ENCODE measurements at places on chromosomes 4 and X.

DNA sequence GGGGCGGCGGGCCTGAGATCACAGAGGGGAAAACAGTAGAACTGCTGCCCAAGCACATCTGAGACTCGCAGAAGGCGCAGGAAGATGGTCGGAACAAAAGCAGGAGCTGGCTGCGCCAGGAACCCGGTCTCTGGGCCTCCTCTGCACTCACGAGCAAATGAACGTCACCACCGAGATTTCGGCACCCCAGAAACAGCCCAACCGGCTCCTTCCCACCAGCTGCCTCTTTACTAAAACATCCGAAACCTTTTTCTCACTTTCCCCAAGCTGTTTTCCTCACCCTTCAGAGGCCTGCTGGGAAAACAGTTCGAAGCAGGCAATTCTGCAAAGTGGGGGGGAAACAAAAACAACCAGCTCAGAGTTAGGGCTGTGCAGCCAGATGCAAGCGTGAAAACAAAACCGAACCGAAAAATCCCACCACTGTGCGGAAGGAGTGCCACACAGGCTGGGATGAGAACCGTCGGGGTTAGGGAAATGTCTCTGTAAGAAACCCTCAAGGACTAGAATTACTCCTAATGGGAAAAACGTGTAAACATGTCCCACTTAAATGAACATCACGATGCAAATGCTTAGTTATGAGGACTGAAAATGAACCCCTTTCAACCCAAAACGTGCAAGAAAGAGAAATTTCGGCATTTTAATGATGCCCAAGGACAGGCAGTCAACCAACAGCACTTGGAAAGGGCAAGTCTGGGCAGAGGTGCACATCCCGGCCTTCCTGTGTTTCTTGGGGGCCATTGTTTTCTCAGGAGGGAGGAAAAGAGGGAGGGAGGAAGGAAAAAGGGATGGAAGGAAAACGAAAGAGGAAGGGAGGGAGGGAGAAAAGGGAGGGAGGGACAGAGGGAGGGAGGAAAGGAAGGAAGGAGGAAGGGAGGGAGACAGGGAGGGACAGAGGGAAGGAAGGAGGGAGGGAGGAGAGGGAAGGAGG lies 15.8 kb downstream of the DHRSX start:
- no peak for DNase-seq

- DNase-seq = no peak
These were observed 77.8 kb downstream of the SORCS2 start for GRCh38 chr4:7270121-7270520.

- DNase-seq = no peak
These were observed 26.9 kb downstream of the UBA6 start for GRCh38 chr4:67674098-67674497.

GRCh38 chr4:169268951-169269760 lies 1.6 kb downstream of the SH3RF1 start:
- DNase-seq = no peak

DNA sequence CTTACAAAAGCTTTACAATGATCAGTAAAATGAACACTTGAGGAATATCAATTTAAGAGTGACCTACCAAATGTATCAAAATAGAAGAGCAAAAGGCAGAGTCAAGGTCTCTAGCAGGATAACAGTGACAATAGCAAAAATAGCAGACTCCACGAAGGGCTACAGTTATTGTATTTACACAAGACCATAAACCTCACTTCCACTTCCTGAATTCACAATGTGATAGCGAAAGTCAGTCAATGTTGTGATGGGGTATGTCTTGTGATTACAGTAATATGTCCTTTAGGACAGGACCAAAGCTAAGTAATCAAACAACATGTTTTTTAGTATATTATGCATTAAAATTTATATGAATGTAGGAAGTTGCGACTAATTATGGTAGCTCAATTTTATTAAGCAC lies 139.6 kb downstream of the IQCM start:
- peak; percentile 18 for DNase-seq

DNA sequence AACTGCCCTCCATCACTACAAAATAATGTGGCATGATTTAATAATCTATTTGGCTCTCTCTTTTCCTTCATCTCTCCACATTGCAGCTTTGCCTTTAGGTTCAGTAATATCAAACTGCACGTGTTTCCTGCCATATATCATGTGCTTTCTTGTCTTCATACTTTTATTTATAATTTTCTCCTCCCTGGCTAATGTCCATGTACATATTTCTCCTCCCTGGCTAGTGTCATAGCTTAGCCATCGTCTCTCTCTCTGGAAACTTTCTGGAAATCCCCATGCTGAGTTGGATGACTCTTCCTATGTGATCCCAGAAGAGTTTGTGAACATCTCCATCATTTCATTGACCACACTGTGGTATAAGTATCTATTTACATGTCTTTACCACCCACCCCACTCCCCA lies 21.3 kb upstream of the PDGFC start:
- no peak for DNase-seq

DNA sequence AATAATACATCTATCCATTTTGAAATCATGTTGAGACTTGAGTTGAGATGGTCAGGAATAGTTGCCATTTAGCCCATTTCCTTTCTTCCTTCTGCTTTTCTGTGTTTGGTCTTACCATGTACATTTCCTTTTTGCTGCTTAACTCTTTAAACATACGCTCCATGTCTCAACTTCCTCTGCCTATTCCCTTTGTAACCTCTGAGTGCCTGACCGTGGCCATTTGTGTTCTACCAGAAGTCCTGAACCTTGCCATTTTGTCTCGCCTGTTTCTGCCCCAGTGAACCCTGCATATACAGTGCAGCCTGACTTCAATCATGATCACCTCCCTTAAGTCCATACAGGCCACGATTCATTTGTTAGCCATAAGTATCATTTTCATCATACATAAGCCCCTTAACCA lies 169.0 kb downstream of the RAPGEF2 start:
- peak; percentile 83 for DNase-seq

DNA sequence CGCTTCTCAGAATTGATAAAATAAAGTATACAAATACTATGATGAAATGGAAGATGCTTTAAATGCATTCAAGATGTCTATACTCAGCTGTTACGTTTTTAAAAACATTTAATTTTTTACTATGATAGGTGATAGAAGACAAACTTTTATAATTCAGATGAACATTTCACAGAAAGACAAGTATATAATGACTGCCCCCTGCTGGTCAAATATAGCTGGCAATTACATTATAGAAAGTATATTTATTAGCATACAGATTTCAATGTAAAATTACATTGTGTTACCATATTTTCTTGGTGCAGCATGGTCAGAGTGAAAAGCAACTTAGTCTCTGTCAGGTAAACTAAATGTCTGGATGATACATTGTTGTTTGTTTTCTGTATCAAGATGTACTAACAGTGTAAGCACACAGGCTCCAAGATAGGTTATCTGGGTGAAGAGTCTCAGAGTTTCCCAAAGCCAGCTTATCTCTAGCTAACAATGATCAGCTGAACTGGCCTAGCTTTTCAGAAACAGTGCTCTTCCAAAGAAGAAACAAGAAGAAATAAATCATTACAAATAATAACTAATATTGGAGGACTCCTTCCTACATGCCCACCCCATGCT lies 54.1 kb downstream of the SRPX start:
- DNase-seq = peak; percentile 12

GRCh38 chr4:118816538-118817177 lies 19.3 kb downstream of the SEC24D start:
- no peak for DNase-seq

GRCh38 chrX:10217198-10217597 lies 60.4 kb downstream of the CLCN4 start:
- peak; percentile 1 for DNase-seq

- DNase-seq = peak; percentile 52
These were observed 9.8 kb downstream of the SPP1 start for GRCh38 chr4:87985097-87985886.

Measured in Kasumi-1 (cell line).